ENCODE measurements at places on chromosomes 2 and 18. TPM values are rescaled to one million over a fixed set of nuclear protein-coding genes. Genes with fewer than 3 reads are reported as not detected.

Gene SERPINB12
- total RNA-seq = not detected

- DNase-seq = no peak
- peak overlapping the region; percentile 77 for H3K4me3 ChIP-seq
- peak overlapping the region; percentile 93 for H3K27ac ChIP-seq
- no peaks in the 10 kb centered on the region for H3K27me3 ChIP-seq
Observed at GRCh38 chr2:68796295-68796905, 61.8 kb downstream of the ARHGAP25 start.

Gene CAPN14
- 0.43 TPM for total RNA-seq

GRCh38 chr2:55169915-55170314 lies 62.2 kb downstream of the CLHC1 start:
- no peaks in the 10 kb centered on the region for H3K27me3 ChIP-seq
- no peaks in the 10 kb centered on the region for H3K4me1 ChIP-seq
- H3K27ac ChIP-seq = no peak overlapping the region
- H3K36me3 ChIP-seq = no peaks in the 10 kb centered on the region
- no peak overlapping the region for H3K4me3 ChIP-seq
- no peak for DNase-seq

DNA sequence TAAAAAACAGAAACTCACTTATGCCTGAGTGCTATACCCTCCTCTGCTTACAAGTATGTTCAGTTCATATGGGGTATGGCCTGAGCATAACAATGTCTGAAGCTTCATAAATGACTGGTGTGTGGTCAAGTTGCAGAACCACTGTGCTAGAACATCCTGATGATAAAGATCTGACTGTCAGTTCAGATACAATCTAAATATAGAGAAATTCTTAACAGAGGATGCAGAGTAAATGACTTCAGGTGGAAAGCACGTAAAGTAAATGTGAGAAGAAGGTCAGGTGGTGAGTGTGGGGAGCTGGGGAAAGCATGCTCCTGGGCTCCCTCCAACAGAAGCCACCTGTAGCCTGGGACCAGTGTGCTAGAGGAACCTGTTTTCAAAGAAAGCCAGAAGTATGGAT lies 926.2 kb downstream of the TSN start:
- no peak for DNase-seq
- H3K4me1 ChIP-seq = no peaks in the 10 kb centered on the region
- no peak overlapping the region for H3K27ac ChIP-seq
- no peak overlapping the region for H3K4me3 ChIP-seq

GRCh38 chr2:54522624-54523281 lies 66.6 kb downstream of the SPTBN1 start:
- peaks cover 9% of the 10 kb centered on the region for H3K27me3 ChIP-seq
- no peaks in the 10 kb centered on the region for H3K36me3 ChIP-seq
- peaks cover 8% of the 10 kb centered on the region for H3K4me1 ChIP-seq
- DNase-seq = no peak
- H3K4me3 ChIP-seq = no peak overlapping the region

DNA sequence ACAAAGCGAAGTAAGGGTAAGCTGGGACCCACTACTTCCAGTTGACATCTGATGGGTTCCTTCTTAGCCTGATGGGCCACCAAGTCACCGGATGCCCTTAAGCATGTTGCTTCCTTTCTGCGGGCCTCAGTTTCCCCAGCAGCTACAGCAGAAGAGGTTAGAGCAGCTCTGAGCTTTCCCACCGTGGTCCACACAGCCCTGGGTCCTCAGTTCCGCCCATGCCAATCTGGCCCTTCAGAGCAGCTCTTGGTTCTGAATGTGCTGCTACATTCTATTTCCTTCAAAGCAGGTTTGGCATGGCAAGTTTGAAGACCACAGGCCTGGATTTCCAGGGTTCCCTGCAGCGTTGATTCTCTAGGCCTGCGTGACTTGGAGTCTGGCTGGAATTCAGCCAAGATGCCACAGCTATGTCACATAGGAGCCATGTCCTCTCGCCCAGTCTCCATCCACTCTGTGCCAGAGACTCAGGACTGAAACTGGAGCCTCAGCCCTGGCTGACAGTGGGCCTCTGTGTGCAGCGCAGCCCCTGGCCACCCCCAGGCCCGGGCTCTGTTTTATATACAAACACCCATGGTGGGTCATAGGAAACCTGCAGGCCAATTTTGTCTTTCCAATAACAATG lies 79.6 kb downstream of the TFCP2L1 start:
- no peak overlapping the region for H3K27ac ChIP-seq
- DNase-seq = peak; percentile 51
- H3K36me3 ChIP-seq = no peaks in the 10 kb centered on the region
- no peak overlapping the region for H3K4me3 ChIP-seq
- H3K4me1 ChIP-seq = no peaks in the 10 kb centered on the region
- no peaks in the 10 kb centered on the region for H3K27me3 ChIP-seq

Gene COLEC12
- not detected for total RNA-seq

DNA sequence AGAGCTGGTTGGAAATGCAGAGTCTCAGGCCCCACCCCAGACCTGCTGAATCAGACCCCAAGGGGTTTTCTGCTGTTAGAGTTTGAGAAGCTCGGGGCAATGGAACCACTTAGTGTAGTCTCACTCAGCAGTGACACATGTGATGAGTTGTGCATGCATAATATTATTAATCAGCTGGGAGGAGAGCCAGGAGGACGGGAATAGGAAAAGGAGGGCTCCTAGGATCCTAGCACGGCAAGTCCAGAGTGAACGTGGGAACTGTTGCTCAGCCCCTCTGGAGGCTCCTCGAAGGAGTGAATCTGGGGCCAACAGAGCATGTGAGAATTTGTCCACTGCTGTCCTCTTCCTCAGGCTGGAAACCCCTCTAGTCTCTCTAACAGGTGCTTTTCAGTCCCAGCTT lies 87.1 kb downstream of the HS1BP3 start:
- H3K27ac ChIP-seq = no peak overlapping the region
- no peaks in the 10 kb centered on the region for H3K4me1 ChIP-seq
- peaks cover 3% of the 10 kb centered on the region for H3K27me3 ChIP-seq

Gene PID1
- not detected for total RNA-seq

- peaks cover 4% of the 10 kb centered on the region for H3K36me3 ChIP-seq
- H3K27me3 ChIP-seq = no peaks in the 10 kb centered on the region
- peaks cover 28% of the 10 kb centered on the region for H3K4me1 ChIP-seq
- peak overlapping the region; percentile 99 for H3K27ac ChIP-seq
- H3K4me3 ChIP-seq = peak overlapping the region; percentile 95
- DNase-seq = no peak
Observed at GRCh38 chr2:206083602-206084438, 2.2 kb downstream of the INO80D start.

DNA sequence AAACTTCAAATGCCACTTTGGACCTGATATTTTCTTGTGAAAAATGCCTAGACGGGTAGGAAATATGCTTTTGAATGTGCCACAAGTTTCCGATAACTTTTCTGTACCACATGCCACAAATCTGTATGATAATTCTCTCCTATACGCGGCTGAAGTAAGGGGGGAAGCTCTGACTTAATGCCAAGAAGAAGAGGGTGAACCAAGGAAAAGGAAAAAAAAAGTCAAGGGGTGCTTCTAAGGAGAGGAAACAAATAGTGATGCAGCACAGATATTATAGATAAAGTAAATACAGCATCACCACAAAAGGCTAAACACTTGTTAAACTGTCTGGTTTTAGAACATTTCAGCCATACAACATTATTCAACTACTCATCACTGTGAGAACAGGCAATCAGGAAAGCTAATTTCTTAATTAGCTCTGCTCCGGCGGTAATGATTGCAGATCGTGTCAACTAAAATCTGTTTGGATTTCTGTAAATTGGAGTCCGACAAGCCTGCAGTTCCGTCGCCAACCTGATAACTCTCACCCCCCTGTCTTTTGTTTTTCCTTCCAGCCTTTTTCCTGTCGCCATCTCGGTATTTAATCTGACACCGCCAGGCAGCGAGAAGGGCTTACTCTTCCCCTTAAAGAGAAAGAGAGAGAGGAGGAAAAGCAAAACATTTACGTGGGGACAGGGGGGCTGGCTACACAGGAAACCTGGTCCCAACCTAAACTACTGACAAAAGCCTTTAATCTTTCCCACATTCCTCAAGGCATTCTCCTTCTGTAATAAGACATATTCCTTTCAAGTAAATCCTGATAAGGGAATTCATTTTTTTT lies 67.5 kb downstream of the ZEB2 start:
- peaks cover 75% of the 10 kb centered on the region for H3K4me1 ChIP-seq
- no peak for DNase-seq
- H3K36me3 ChIP-seq = peaks cover 11% of the 10 kb centered on the region
- H3K4me3 ChIP-seq = peak overlapping the region; percentile 85
- no peak overlapping the region for H3K27ac ChIP-seq

Gene ASXL3
- total RNA-seq = not detected

- H3K27ac ChIP-seq = peak within 1 kb of the TSS; percentile 83
- no peak for DNase-seq
- H3K36me3 ChIP-seq = peaks cover 35% of the 10 kb centered on the region
- no peaks in the 10 kb centered on the region for H3K27me3 ChIP-seq
- peak within 1 kb of the TSS; percentile 95 for H3K4me3 ChIP-seq
Observed at GRCh38 chr2:203936535-203936934, at the start of gene ICOS. ICOS (plus strand) TSS chr2:203936763; CDS start chr2:203936815, 52 bp downstream.
